Prostate gland (tissue), 2 donors: ENCODE measurements at places on chromosomes 3 and 15.

GRCh38 chr15:63703641-63704240 is 106.6 kb downstream of the FBXL22 start:
- DNase-seq: no peak

GRCh38 chr3:23712656-23713559 is 92.8 kb upstream of the UBE2E1 start:
- no peak for DNase-seq

- DNase-seq: no peak
Measured at GRCh38 chr3:101637451-101637850, 39.5 kb downstream of the ZBTB11 start.

GRCh38 chr3:176992978-176993377 is 204.3 kb downstream of the TBL1XR1 start:
- DNase-seq: no peak

DNA sequence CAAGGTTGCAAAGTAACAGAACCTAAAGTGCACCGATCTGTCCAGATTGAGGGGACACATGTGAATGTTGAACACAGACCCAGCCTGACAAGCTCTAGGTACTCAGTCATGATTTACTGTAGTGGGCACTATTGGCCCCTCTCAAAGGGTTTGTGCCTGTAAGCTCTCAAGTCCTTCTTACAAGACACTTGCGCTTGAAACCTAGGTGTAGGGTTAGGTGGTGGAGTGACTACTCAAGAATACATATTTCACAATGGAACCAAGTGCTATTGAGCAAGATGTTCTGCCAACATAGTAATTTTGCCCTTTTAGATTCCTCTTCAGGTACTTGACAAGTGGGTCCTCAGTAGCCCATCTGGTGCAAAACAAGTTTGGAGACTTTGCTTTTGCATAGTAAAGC is 169.9 kb downstream of the AKAP13 start:
- no peak for DNase-seq

DNA sequence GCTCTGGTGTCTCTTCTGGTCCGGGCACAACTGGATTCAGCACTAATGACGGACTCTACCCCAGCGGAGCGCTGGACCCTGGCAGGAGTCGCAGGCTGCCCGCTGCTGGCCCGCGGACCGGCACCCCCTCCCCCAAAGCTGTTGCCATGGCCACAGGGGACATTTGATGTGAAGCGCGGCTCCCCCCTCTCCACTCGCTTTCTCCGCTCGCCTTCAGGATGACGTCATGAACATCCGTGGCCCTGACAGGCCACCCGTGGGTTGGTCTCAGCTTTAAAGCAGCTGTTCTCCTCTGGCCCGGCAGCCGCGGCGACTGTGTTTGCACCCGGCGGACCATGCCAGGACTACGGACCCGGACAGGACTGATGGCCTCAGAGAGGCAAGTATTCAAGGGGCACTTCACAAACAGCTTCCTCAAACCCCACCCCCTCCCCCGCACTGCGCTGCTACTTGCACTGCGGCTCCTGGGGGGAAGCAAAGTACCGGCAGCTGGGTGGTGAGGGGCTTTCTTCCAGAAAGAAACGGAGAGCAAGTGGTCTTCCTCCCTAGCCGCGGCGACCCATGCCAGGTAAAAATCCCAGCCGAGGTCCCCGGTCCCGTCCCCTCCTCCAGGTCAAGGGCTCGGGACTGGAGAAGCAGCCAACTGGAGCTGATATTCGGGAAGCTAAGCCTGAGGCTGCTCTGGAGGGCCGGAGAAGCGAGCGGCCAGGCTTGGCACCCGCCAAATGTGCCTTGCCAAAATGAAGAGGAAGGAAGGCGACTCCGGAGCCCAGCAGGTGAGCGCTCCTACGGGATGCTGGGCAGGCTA is 16.6 kb upstream of the AEN start:
- DNase-seq: no peak

- DNase-seq: no peak
Measured at GRCh38 chr3:110166791-110167190, 829.4 kb upstream of the DPPA4 start.

- DNase-seq: no peak
Measured at GRCh38 chr3:6679510-6679909, 181.4 kb upstream of the GRM7 start.

GRCh38 chr15:60091157-60091556 is 87.0 kb downstream of the FOXB1 start:
- DNase-seq: no peak

DNA sequence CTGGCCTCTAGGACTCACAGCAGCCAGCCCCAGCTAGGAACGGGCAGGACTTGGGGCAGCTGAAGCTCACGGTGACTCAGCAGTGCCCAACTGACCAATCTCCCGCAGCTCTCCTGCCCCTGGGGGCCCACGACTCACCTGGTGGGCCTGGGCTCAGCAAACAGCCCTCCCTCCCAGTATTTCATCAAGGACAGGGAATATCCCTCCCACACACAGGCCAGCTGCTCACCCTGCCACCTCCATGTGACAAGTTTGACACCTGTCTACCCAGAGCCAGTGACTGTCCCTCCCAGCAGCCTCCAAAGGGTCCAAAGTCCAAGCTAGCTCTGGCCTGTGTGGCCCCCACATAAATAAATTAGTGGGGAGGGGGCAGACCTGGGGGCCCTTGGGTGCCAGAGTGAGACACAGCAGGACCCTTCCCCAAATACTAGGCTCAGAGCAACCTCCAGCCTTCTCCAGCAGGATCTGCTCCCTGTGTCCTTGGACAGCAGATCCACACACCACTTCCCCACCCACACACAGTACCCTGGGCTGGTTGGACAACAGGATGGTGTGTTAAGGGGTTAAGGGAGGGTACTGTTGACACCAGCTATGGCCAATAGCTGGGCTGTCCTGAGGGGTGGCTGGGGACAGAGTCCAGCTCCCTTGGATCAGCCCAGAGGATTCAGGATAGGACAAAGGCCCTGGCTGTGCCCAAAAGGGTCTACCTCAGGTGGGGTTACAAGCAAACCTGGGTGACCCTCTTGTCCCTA is 4.3 kb downstream of the GNAT1 start:
- DNase-seq: no peak

DNA sequence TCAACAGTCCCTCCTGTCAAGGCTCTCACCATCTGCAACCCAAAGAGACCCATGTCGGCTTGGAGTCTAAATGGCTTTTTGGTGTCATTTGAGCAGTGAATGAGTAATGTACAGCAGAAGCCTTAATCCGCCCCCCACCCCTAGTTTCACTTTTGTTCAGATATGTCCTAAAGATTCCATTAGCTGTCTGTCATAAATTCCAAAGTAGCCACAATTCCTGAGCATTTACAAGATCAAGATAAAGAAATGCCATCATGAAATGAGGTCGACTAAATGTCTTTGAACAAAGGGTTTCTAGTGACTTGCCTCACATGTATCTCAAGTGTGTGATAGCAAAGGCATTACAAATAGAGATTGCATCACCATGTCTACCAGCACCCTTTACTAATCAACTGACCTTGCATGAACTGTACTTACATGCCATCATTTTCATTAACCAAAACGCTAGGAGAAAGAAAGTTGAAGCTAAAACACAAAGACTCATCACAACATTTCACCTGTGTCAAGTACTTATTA is 123.8 kb upstream of the PHLDB2 start:
- DNase-seq: no peak

GRCh38 chr3:123853686-123854372 is 30.3 kb downstream of the MYLK start:
- DNase-seq: no peak

DNA sequence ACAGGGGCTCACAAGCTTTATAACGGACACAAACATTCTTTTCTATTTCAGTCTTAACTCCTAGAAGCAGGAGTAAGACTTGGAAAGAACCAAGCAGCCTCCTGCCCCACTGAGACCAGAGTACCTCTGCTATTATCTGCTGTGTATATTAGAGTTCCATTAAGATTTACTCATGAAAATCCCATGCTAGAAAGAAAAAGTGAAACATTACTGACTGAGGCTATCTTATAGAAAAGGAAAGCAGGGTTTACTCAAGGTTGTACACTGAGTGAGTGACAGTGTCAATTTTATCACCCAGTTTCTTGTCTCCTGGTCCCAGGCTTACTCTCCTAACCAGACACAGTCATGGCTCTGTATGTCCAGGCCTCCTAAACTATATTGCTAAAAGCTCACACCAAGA is 97.9 kb upstream of the SOX2 start:
- DNase-seq: no peak

DNA sequence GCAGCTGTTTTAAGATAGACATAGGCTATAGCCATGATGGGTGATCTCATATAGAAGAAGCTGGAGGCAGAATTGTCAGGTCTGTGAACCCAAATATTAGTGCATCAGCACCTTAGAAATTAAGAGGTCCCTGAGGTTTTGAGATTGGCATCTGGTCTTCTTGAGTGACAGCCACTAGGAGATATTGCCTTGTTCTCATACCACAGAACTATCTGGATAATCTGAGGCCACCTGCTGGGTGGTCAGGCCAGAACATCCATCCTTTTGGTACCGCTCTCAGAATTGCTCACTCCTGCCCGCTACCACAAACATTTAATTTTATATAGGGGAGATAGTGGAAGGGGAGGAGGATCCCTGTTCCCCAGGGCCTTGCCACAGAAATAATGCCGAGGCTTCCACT is 210.6 kb upstream of the ZPLD1 start:
- no peak for DNase-seq

DNA sequence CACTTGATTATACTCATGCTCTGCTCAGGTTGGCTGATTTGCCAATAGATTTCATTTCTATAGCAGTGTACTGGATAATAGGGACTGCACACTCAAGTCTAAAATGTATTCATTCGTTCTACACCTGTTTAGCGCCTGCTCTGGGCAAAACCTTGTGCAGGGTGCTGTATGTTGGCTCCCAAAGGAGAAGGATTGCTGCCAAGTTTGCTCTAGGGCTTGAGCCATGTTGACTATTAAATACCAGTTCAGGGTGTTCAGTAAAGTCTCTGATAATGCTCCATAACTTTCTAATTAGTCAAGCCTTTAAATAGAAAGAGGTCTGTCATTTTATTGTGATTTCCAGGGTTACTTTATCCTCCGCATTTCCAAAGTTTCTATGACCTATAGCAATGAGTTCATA is 470.2 kb downstream of the MAGI1 start:
- no peak for DNase-seq

DNA sequence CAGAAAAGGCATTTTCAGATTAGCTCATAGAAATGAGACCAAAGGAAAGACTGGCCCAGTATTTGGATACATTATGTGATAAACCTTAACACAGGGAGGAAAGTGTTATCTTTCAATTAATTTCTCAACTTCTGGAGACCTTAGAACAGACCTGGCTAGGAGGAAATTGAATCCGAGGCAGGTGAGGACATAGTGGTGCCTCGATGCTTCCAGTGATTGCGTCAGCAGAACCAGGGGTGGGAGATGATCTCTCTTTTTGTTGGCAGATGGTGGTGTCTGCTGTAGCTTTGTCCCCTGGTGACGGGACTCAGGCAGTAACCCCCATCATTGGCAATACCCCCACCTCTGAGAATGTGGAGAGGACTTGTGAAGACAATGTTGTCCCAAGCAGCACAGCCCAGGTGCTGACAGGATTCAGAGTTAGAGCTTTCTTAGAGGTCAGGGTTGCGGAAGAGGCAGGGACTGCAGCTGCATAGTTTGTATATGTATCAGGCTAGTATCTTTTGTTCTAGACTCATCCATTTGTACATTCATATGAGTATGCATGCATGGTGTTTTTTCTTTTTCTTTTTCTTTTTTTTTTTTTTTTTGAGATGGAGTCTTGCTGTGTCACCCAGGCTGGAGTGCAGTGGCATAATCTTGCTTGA is 27.9 kb upstream of the MUC20 start:
- DNase-seq: no peak
